ENCODE measurements at places on chromosomes 13 and 19.
A peak's percentile ranks its signal among the peaks of the same experiment; 100 is the strongest.

DNA sequence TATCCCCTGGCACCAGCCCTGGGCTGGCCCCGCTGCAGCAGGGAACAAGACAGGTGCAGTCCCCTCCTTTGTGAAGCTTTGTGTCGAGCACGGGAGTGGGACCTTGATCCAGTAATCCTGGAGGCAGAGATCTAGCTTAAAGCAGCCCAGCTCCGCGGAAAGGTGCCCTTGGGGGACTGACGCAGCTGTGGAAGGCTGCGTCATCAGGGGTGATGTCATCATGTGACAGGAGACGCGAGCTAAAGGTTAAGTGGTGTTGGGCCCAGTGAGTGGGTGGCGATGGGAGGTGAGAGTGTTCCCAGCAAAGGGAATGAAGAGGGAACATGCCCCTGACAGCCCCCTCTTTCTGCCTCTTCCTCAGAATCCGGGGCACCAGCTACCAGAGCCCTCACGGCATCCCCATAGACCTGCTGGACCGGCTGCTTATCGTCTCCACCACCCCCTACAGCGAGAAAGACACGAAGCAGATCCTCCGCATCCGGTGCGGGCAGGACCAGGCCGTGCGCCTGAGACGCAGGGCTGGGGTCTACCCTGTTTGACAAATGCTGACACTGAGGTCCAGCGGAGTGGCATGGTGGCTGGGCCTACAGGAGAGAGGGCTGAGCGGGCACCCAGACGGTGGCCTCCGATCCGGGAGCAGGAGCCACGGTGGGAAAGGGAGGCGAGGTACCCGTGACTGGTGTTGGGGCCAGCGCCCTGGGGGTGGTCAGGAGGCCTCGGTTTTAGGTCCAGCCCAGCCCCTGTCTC lies 2.6 kb downstream of the LHB start:
- DNase-seq = no peak

- no peak for DNase-seq
Measured at GRCh38 chr19:4456476-4456842, 1.1 kb downstream of the UBXN6 start.

DNA sequence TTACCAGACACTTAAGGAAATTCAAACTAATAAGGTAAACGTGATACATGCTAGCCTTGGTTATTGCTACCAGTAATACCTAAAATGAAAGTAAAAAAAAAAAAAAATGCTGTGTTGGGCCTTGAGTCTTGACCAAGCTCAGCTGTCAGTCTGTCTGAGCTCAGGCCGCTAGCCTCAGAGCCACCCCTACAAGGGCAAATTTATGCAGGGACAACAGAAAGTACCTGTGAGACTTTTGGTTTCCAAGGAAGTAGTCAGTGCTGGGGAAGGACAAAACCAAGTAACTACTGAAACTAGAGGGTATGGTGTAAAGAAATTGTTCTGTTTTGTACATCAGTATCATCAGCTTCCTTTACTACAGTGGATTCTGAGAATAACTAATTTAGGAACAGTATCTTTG lies 134.3 kb upstream of the SLITRK5 start:
- DNase-seq = no peak

- no peak for DNase-seq
Measured at GRCh38 chr13:42883771-42884467, 102.5 kb downstream of the FAM216B start.

DNA sequence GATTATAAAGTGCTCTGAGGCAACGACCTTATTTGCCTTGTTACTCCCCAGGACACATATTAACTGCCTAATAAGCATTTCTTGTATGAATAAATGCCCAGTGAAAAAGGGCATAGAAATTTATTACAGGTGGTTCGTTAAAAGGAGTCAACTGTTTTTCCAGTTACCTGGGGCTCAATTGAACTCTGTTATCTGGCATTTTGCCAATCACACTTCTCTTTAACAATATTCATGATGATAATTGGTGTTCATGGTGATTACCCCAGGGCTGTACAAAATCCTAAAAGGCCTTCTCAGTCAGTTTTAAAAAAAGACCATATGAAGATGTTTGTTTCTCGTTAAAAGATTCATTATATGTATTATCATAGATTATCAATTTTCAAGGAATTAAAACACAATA lies 57.1 kb downstream of the KL start:
- no peak for DNase-seq

DNA sequence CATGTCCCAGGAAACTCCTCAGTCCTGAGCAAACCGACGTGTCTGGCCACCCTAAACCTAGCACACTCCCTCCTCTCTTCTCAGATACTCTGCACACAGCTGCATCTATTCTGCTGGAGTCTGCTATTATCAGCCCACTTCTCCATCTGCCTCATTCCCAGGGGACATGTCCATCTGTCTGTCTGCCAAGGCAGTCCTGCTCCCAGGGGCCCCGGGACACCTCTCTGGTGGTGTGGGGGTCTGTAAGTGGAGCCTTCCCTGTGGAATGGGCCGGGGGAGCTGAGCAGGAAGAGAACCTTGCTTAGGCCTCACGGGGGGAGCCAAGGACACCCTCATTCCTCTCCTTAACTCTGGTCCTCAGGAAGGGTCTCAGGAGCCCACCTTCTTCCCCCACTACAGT lies 72.7 kb downstream of the ERICH6B start:
- no peak for DNase-seq

DNA sequence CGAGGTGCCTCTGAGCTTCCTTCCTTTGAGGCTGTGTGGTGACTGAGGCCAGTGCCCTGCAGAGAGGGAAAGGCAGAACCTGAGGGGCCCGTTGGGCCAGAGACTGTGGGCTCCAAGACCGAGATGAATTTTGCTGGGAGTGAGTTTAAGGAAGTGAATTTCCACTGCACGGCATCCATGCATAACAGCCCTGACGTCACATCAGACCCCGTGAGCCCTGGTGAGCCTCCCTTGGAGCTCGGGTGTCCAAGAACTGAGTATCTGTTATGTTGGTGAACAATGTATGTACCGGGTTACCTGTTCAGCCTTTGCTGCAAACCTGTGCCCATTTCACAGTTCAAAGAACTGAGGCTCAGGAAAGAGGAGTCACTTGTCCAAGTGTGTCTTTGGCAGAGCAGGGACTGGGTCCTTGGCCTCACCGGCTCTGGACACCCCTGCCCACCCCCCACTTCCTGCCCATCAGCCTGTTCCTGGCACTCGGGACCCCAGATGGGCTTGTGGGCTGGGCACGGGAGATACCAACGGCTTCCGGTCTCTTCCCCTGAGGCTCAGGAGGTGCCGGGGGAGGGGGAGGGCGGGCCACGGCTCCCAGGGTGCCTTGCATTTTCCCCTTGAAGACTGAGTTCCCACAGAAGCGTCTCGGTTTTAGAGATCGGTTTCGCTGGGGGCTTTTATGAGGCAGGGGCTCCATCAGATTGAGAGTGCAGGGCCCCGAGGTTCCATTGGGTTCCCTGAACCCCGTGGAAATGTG lies 33.7 kb downstream of the NFILZ start:
- peak; percentile 63 for DNase-seq

DNA sequence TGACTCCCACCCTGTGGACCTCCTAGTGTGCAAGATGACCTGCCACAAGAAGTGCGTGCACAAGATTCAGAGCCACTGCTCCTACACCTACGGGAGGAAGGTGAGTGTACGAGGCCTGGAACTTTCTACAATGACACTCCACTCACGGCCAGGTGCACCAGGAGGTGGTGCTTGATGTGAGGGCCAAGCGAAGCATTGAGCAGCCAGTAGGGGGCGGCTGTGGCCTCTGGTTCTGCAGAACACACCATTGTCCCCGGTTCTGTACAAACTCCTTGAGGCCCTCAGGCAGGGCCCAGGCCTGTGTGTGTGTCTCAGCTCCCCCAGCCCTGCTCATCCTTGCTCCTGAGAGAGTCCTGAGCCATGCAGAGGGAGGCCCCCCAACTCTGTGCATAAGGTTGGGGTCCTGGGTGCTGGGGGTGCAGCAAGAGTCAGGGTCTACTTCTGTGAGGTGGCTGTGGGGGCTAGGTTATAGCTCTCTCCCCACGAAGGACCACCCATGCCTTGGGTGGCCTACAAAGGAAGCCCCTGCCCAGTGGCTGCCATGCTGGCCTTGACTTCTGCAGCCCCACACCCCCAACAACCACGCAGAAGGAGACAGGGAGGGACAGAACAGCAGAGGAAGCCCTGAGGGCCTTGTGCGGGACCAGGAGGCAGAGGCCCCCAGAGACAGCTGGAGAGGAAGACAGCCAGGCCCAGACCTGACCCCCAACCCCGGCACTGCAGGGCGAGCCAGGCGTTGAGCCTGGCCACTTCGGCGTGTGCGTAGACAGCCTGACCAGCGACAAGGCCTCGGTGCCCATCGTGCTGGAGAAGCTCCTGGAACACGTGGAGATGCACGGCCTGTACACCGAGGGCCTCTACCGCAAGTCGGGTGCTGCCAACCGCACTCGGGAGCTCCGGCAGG lies 9.7 kb upstream of the USE1 start:
- DNase-seq = peak; percentile 78

DNA sequence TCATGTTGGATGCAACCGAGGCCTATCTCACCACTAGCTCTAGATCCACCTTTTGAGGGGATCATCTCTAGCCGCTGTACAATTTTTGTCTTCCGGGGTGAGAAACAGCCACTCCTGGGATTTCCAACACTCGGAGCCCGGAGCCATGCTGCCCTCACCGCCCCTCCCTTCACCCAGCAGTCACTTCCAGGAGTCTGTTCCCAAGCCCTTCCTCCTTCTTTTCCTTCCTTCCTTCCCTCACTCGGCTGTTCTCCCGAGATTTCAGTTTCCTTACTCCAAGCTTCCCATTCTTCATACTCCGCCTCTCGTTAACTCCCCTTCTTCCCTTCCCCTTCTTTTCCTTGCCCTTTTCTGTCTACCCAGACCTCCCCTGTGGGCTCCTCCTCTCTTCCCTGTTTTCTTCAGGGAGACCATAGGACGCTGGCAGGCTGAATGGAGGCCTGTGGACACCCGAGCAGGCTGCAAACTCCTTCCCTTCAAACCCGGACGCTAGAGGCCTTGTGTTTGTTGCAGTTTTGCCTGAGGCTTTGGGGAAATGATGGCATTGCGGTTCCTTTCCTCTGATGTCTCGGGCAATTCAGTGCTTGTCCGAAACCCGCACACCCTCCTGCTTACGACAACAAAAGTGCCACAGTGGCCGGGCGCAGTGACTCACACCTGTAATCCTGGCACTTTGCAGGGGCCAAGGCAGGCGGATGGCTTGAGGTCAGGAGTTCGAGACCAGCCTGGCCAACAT lies 96.0 kb downstream of the CAB39L start:
- no peak for DNase-seq

- DNase-seq = no peak
Measured at GRCh38 chr19:47353307-47353712, 4.2 kb downstream of the DHX34 start.

GRCh38 chr19:55494172-55494761 lies 6.0 kb downstream of the SSC5D start:
- DNase-seq = no peak

GRCh38 chr13:26477681-26478080 lies 79.8 kb upstream of the WASF3 start:
- DNase-seq = no peak

DNA sequence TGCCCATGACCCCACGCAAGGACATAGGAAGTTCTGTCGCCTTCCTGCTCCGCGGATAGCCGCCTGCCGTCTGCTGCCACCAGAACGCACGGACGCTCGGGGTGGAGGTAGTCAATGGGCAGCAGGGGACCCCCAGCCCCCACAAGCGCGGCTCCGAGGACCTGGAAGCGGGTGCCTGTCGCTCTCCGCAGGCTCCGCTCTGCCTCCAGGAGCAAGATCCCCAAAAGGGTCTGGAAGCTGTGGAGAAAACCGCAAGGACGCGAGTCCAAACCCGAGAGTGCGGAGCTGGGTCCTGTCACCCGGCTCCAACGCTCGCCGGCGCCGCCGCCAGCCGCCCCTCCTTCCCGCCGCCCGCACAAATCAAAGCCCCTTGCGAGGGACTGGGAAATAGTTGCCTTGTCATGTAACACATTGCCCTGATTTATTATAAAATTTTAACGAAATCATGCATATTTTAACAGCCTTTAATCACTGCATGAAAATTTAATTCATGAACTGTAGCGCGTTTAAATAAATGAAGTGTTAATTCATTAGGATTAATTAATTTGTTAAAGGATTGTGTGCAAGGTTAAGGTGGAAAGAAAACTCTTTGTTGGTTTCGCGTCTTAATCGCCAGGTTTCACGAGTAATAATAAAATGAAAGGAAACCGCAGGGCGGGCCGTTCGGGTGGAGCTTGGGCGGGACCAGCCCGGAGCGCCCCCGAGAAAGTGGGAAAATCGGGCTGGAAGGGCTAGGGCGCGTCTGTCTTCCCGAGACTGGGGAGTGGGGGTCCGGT lies 5.5 kb upstream of the POU4F1 start:
- no peak for DNase-seq

DNA sequence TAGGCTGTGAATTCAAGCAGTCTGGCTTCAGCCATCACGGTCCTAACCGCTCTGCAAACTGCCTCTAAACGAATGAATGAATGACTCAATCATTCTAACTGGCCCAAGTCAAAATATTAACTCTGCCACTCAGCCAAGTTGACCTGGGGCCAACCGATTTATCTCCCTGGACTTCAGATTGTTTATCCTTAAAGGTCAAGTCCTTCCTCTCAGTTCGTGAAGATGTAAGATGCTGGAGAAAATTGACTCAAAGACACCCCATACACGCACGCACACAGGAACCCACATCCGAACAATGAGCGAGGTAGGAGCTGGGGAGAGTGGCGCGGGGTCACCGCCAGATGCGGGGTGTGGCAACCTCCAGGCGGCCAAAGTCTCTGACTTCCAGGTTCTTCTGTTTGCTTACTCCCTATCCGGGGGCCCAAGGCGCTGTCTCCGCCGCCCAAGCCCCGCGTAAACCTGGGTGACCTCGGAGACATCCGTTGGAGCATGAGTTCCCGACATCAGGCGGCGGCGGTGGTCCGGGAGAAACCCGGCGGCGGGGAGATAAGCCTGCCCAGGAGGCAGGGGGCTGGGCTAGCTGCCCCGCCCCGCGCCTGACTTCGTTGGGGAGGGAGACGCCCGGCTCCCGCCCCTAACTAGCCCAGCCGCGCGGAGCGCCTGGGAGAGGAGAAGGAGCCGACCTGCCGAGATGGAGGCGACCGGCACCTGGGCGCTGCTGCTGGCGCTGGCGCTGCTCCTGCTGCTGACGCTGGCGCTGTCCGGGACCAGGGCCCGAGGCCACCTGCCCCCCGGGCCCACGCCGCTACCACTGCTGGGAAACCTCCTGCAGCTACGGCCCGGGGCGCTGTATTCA lies at the start of gene CYP2S1:
Gene CYP2S1, plus strand, starts transcription at position 646 of the 856 bp plus-strand sequence. Its CDS starts 46 bp downstream, at position 692.
- peak; percentile 31 for DNase-seq

DNA sequence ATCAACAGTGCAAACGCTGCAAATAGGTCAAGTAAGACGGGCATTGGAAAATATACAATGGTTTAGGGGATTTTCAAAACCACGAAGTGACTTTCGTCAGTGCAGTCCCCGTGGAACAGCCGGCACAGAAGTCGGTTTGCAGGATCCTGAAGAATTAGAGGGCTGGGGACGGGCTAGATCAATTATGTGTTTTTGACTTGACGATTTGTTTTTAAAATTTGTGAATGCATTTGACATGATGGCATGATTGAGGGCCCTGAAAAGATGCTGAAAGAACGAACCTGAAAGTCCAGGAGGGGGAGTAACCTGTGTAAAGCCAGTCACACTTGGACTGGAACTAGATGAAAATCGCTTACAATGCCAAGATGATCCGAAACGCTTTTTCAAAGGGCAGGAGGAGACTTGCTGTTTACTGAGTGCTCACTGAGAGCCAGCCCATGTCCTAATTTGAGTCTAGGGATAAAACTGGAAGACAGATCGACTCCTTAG lies 8.9 kb upstream of the DGKH start:
- DNase-seq = no peak

All from CD4-positive, alpha-beta T cell treated with Interleukin-17A for 4 hours (primary cell).